ENCODE measurements at places on chromosomes 3 and 15.

DNA sequence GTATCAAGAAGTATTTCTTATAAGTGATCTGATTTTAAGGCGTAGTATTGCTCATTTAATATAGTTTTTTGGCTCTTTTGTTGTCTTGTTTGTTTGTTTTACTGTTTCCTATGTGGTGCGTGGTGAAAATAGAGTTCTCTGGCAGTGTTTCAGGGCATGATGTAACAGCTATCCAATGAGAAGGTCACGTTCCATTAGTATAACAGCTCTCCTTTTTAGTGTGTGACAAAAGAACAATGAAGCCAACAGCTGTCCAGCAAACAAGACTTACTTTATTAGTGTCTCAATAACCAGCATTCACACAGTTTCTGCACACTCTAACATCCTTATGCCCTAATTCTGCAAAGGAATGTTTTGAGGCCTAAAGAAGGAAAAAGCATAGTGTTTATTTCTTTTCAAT is 127.9 kb downstream of the SLC25A26 start:
- no peak for DNase-seq

DNA sequence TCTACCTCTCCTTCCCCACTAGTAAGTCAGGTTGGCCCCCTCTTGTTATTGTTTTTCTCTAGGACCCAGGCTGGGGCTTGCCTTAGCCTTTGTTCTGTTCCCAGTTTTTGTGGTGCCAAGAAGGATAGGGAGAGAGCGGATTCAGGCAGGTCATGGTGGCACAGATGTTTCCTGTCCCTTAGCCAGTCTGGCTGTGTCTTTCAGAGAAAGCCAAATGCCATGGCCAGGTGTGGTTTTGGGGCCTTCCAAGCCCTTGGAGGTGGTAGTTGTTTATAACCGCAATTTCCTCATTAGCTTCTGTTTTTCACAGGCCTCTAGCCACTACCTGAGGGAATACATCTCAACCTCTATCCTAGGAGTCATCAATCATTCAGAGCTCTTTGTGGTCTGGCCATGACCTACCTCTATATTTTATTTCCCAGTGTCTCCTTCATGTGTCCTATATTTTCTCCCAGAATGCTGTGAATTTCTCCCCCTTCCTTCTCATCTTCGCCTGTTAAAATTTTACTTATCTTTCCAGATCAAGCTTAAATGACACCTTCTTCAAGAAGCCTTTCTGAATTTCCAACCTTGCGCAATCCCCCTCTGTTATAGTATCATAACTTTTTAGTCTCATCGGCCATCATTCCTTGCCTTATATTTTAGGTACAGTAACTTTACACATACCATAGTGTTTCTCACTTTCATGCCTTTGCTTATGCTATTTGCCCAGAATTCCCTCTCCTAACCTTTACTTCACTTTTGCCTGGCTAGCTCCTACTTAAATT is 38.2 kb downstream of the TIMP4 start:
- DNase-seq, result no peak

- no peak for DNase-seq
Observed at GRCh38 chr3:101603184-101603583, 29.2 kb downstream of the PCNP start.

- DNase-seq, result no peak
Observed at GRCh38 chr3:8492744-8493511, 8.7 kb upstream of the LMCD1 start.

DNA sequence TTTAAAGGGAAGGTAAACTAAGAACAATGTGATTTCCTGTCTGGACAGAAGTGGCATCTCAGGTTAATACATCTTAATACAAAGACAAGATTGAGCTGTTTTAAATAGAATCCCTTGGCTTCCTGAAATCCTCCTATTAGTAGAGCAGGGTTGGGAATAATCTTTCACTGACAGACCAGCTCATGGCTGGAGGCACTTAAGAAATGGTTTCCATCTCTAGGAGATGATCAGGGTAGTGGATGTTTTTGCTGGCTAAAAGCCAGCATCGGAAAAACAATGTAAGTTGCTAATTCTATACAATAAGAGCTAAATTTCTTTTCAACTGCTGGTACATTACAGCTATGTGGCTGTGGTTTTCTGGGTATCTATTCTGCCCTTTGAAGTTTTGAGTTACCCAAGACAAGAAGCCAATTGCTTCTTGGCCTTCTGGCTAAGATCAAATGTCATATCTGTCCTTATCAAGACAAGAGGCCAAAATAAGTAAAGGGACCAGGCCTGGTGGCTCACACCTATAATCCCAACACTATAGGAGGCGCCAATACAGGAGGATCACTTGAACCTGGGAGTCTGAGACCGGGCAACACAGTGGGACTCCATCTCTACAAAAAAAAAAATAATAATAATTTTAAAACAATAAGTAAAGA is 49.6 kb downstream of the SHQ1 start:
- no peak for DNase-seq

- DNase-seq, result no peak
Observed at GRCh38 chr3:81726132-81726531, 35.3 kb downstream of the GBE1 start.

GRCh38 chr3:121670676-121671075 is 10.0 kb upstream of the HCLS1 start:
- no peak for DNase-seq

- DNase-seq, result no peak
Observed at GRCh38 chr3:150296966-150297365, 111.1 kb upstream of the TSC22D2 start.

DNA sequence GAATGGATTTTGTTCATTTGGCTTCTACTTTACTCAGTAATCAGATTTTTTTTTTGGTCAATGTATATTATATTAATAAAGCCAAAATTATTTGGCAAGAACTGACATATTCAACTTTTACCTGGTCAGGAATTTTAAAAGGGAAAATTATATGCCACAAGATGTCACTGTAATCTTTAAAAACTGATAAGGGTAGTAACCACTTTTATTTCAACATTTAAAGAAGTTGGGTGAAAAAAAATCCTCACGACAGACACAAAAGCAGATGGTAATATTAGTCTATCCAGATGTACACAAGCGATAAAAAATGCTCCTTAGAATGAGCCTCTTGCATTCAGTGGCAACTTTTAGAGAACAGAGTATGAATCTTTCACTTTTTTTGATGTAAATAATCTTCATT is 101.9 kb downstream of the SERPINI1 start:
- DNase-seq, result no peak

DNA sequence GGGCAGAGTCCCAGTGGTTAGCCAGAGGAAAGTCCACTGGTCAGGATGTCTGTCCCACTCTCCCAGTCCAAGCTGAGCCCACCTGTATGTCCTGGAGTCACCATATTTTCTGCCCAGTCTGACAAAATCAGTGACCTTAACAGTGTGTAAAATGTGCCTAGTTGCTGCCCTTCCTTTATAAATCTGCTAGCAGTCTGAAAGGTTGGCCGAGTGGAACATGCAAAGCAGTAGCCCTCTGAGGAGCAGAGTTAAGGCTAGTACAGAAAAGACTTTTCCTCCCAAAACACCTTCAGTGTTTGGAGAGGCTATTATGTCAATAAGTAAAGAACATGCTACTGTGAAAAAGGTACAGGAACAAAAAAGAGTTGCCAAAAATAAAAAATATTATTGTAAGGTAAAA is 15.3 kb downstream of the TTC21A start:
- DNase-seq, result no peak

GRCh38 chr3:168030577-168030976 is 65.1 kb downstream of the GOLIM4 start:
- no peak for DNase-seq

Data from C1 segment of cervical spinal cord (tissue), 14 donors.